ENCODE measurements at places on chromosomes 2 and 18. TPM values are rescaled to one million over a fixed set of nuclear protein-coding genes. Genes with fewer than 3 reads are reported as not detected.
A peak's percentile ranks its signal among the peaks of the same experiment; 100 is the strongest.

GRCh38 chr18:3042379-3042778 is 29.4 kb upstream of the LPIN2 start:
- DNase-seq: no peak

SALL3 gene
- not detected for total RNA-seq

- no peak for DNase-seq
These were observed 12.8 kb upstream of the TNP1 start for GRCh38 chr2:216872624-216873023.

DNA sequence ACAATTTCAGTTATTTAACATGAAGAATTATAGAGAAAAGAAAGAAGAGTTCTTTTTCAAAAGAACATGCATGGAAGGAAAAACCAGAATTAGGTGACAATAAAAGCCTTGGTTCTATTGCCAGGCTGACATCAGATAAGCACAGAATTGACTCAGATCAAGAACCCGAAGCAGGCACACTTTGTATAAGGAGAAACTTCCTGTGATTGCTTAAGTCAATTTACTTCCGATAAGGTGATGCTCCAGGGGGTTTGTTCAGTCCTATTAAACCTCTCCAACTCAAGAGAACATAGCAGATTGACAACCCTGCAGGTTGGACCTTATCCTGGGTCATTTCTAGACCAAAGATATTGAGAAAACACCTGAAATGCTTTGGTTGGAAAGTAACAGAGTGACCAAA is 31.4 kb downstream of the GAREM1 start:
- no peak for DNase-seq

GRCh38 chr2:200584639-200585038 is 1.2 kb upstream of the AOX1 start:
- DNase-seq: no peak

DNA sequence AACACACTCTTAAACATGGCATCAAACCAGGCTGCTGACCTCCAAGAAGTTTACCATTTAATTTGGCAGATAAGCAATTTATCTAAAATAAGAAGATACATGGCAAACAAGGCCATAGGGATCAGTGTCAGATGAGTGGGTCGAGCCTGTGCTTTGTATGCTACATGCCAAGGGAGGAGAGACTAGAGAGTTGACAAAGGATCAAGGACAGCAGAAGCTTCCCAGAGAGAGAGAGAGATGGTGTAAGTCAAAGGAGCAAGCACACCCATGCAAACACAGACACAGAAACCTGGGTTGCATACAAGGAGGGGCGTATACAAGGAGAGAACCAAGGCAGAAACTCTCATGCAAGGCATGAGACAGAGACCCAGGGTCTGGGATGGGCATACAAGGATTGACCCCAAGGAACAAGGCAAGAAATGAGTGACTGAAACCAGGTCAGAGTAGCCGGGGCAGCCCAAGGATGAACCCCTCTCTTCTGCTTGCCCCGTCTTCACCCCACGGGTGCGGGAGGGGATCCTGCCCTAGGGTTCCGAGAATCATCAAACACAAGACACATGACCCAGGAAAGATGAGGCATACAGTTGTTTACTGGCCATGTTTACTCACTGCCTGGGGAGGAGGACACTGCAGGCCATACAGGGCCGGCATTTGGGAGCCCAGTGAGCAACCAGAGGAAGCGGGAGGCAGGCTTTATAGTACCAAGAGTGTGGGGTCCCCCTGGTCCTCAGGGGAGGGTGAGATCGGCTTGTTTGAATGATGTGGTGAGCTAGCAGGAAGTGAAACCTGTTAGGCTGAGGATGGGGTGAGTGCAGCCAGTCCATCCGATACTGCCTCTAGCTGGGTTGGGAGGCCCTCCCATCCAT is 529.2 kb upstream of the ID2 start:
- DNase-seq: peak; percentile 26

CD8B2 gene
- total RNA-seq: 3.6 TPM

SLC5A7 gene
- total RNA-seq: not detected

HTR2B gene
- total RNA-seq: not detected

DNA sequence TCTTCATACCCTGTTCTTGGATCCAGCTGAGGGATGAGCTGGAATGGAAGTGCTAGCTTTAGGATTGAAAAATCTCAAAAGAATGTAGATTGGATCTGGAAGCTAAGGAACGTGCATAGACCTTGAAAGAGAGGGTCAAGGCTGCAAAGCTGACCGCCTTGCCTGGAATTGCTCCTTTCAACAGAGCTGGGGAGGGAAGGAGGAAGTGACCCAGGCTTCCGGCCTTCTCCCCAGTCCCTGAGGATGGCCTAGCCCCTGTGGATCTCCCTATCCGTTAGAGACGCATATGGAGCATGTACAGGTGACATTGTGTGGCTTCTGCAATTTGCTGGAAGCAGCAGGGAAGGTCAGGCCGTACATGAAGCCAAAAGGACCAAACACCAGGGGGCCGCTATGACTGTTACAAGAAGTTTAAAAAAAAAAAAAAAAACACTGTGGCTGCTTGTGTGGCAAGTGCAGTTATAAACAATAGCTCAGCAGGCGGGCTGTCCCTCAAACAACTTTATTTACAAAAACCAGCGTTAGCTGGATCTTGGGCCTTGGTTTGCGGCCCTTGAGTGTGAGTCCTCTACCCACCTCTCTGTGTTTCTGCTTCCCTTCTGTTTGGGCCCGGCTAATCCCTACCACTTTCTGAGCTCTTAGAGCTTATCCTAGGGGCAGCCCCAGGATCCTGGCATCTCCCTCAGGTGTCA is 227.6 kb downstream of the SEPTIN10 start:
- no peak for DNase-seq

- DNase-seq: no peak
These were observed 23.1 kb upstream of the FAHD2A start for GRCh38 chr2:95379371-95379831.

DNA sequence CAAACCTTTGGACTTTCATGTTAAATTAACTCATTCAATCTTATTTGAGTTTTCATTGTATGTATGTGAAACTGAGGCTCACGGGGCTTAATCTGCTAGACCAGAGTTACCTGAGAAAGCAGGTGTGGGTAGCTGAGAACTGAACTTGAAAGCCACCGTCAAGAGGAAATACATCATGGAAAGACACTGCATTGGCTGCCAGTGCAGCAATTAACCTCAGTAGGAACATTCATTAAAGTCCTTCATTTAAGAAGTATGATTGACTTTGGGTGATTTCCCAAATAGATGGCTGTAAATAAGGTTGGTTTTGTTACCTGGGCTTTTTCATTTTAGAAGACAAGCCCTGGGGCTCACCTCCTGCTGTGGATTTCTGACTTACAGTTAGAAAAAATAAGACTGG is 36.5 kb upstream of the MGAT5 start:
- peak; percentile 25 for DNase-seq

LOXHD1 gene
- 0.63 TPM for total RNA-seq

All from activated CD8-positive, alpha-beta T cell treated with anti-CD3 and anti-CD28 coated beads, Interleukin-2, amount 10 ng/mL, durations not matched to agents 7 days and 5 days (primary cell).